ENCODE measurements at places on chromosomes 16 and 17.

GRCh38 chr17:41885733-41886132, 20.5 kb upstream of the KLHL11 start:
- DNase-seq = no peak

GRCh38 chr16:20791923-20792612, 14.2 kb downstream of the ERI2 start:
- no peak for DNase-seq

DNA sequence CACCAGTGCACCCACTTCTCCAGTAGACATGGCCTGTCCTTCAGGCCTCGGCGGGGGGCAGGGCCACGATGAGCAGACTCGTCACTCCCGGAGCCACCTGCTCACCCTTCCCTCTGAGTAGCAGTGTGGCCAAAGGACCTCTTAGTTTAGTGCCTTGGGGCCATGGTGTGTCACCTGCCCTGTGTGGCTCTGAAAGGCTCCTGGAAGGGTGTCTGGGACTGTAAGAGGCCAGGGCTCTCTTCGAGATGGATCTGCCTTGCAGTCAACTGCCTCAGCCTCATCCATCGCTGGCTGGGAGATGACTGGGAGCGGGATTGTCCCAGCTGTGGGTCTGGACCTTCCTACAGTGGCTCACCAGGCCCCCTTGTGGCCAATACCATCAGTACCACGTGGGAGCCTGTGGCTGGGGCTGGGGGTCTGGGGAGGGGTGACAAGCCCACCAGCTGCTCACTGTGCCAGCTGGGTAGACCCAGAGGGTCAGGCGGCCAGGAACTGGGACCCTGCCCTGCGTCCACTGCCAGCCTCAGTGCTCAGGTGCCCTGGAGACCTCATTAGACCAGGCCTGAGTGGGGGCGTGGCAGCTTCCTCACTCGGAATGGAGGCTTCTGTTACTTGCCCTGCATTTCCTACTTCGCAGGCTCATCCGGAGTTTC, 133.4 kb downstream of the OR1D5 start:
- no peak for DNase-seq

GRCh38 chr17:46057366-46057765, 58.3 kb downstream of the STH start:
- no peak for DNase-seq

DNA sequence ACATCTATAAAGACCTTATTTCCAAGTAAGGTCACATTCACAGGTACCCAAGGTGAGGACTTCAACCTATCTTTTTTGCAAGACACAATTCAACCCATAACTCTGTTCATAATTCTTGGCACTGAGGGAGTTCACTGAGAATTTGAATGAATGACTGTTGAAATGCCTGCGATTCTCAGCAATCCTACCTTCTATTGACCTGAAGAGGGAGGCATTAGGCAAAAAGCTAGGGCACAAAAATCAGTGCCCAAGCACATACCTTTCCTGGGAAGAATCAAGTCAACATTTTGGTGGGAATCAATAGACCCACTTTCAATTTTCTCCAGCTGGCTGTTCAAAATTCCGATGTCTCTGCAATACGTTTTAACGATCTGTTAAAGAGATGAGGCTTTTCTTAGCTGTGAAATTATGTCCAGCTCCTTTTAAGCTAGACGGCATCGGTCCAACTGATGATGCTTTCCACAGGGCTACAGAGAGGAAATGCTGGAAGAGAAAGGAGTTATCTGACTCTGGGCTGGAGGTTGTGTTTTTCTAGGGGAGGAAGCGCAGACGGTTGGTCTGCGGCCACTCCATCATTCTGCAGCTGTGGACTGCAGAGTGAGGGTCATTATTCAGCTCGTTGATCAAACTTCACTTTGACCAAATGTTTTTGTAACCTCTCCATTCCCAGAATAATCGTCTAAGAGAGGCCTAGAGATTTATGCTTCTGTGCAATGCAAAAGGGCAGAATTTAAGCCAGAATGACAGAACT, 25.2 kb downstream of the BCO1 start:
- DNase-seq = no peak

DNA sequence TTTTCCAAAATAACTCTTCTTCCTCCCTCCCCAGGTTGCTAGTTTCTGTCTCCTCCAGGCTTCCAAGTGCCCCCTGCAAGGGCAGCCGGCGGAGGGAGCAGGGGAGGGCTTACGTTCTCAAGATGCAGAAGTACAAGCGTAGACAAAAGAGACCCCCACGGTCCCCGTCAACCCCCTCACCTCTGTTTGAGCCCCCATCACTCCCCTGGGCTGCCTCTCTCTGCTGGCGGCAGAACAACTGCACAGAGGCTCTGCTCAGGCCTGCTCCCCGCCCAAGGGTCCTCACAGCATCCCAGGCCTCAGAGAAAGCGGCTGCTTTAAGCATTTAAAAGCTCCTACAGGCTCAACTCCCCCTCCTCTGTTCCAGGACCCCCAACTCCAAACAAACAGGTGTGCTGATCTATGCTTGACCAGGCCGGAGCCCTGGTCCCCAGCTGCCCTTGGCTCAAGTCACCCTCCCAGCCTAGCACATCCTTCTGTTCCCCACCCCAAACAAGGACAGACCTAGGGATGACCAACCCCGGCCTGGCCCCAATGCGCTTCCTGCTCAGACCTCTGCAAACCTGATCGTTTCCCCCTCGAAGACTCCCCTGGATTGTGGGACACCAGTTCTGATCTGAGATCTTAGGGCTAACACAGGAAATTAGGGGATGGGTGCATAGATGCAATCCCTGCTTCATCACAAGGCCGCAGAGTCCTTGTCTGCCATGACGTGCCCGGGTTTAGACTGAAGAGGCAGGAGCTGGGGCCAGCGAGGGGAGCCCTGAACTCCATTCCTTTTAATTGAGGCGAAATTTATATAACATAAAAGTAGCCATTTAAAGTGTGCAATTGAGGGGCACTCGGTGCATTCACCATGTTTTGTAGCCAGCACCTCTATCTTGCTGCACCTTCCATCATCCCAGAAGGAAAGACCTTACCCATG, 17.2 kb upstream of the RBFOX3 start:
- DNase-seq = no peak

GRCh38 chr17:29572691-29573557, 4.4 kb downstream of the TP53I13 start:
- no peak for DNase-seq

DNA sequence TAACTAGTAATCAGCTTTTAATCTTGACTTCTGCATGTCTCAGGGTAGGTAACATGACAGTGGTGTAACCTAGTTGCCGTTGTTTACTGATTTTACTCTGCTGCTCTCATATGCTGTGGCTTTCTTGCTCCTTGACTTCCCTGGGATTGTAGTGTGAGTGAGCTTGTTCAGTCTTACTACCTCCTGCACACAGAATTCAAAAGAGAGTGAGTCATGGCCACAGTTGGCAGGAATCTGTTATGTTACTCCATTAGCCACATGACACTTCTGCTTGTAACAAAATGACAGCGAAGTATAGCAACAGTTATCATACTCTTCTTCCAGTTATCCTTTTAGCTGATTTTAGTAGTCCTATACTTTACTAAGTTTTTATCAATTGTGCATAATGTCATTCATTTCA, 18.8 kb downstream of the TNRC6A start:
- DNase-seq = no peak

All from cortex of kidney (tissue), 1 donor.